ENCODE measurements at places on chromosomes 16 and 17. TPM values are rescaled to one million over a fixed set of nuclear protein-coding genes. Genes with fewer than 3 reads are reported as not detected.
A peak's percentile ranks its signal among the peaks of the same experiment; 100 is the strongest.

DNA sequence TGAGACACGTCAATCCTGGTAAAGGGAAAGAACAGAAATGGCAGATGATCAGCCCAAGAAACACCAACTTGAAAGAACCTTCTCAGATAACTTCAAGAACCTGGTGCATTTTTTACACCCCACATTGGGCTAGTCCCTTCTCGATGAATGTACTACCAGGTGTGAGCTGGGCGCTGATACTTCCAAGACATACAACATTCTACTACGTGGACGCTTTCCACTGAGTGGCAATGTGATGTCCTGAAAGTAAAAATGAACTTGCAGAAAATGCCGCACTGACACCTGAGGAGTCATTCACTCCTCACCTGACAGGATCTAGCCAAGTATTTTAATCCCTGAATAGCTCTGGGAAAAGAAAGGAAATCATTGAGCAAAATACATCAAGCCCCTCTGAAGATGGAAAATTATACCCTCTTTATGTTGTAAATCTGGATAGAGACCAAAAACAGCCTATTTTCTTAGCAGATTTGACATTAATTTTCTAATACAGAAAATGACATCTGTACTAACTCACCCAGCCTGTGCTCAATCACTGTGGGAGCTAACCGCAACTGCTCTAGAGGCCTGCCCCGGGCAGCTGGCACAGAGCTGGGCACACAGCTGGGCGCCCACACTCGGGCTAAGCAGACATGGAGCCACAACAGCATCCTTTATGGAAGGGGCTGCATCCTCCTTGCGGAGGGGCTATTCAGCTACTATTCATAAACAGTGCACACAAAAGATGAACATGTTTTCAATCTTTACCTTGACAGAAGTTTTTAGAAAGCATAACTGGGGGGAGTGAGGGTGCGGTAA lies 16.2 kb downstream of the SNN start:
- no peak overlapping the region for H3K27ac ChIP-seq
- no peak overlapping the region for H3K4me3 ChIP-seq
- H3K27me3 ChIP-seq: no peaks in the 10 kb centered on the region

FOXJ1 gene
- total RNA-seq: 0.84 TPM

PABPN1L gene
- not detected for total RNA-seq

DNA sequence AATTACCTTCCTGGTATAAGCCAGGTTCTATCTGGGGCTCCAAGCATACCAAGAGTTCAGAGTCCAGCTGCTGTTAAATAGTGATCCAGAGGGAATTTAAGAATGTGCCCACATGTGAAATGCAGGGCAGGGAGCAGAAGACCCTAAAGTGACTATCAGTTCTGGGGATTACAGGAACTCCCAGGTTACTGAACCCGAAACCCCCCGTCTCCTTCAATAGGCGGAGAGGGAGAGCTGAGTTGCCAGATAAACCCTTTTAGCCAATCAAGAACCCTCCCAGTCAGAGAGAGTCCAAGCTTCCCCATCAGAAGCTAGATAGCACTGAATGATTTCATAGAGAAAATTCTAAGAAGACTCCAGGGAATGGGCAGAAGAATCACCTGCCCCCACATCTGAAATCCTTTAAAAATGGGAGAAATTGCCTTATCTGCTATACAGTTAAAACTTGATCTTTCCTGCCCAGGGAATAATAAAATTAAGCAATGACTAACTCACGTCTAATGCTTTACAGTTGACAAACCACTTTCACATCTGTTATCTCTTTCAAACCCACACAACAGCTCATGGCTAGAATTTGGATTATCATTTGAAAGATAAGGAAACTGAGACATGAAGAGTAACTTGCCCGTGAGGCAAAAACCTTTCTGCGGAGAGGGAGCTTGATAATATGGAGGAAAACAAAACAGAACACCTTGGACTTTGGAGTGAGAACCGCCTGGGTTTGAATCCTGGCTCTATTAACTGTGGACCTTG lies 10.2 kb downstream of the NOG start:
- no peak for DNase-seq
- H3K27ac ChIP-seq: no peak overlapping the region
- H3K4me3 ChIP-seq: no peak overlapping the region

GRCh38 chr17:1011138-1011537 lies 14.2 kb downstream of the TIMM22 start:
- no peaks in the 10 kb centered on the region for H3K27me3 ChIP-seq
- H3K4me3 ChIP-seq: no peak overlapping the region
- no peak for DNase-seq
- H3K36me3 ChIP-seq: no peaks in the 10 kb centered on the region

CTNS gene
- total RNA-seq: 4.5 TPM

HS3ST3A1 gene
- 0.91 TPM for total RNA-seq

KRTAP4-7 gene
- total RNA-seq: not detected

CD300H gene
- total RNA-seq: not detected

DNA sequence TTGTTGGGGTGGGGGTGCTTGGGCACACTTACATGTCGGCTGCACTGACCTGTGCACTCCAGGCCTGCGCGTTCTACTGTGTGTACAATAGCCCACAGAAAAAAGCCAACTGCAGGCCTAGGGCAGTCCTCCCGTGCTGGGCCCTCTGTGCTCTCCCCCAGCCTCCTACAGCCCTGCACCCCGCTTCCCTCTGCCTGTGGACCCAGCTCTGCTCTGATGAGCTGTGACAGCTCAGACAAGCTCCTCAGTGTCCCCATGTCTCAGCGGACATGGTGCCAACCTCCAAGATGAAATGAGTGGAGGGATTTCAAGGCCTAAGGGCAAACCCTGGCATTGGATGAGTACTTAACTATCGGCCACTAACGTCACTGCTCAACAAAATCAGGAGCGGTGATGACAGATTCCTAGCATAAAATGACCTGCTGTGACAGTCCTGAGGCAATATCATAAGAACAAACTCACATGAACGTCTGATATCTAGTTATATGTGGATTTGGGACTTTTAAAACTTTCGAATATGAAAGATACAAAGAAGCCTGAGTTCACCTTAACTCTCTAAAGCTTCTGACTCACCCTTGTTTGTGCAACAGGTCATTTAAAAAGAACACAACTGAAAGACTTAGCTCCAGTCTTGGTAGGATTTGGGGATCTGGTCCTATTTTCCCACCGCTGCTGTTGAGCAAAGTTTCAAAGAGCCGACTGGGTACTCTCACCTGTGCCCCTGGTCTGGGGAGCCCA lies 34.7 kb downstream of the CCDC57 start:
- no peak overlapping the region for H3K4me3 ChIP-seq
- H3K4me1 ChIP-seq: no peaks in the 10 kb centered on the region
- DNase-seq: no peak
- no peaks in the 10 kb centered on the region for H3K27me3 ChIP-seq
- H3K36me3 ChIP-seq: peaks cover 4% of the 10 kb centered on the region
- no peak overlapping the region for H3K27ac ChIP-seq

DNA sequence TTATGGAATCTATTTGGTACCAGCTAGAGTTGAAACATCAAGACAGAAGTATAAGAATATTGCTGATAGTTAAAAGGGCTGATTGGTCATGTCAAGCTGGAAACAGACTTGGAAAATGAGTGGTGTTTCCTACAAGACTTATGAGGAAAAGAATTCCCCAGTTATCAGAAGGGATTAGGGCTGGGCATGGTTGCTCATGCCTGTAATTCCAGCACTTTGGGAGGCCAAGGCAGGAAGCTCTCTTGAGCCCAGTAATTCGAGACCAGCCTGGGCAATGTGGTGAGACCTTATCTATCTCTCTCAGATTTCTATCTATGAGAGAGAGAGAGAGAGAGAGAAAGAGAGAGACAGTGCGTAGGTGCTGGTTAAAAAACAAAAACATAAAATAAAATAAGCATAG lies 139.5 kb upstream of the PMFBP1 start:
- no peak overlapping the region for H3K27ac ChIP-seq
- no peaks in the 10 kb centered on the region for H3K36me3 ChIP-seq
- no peaks in the 10 kb centered on the region for H3K4me1 ChIP-seq
- peaks cover 3% of the 10 kb centered on the region for H3K27me3 ChIP-seq

GNG13 gene
- not detected for total RNA-seq

WSCD1 gene
- total RNA-seq: 0.86 TPM

GRCh38 chr17:67855504-67856324 lies 30.4 kb downstream of the BPTF start:
- peak overlapping the region; percentile 9 for H3K4me3 ChIP-seq
- peak overlapping the region; percentile 66 for H3K27ac ChIP-seq

DNA sequence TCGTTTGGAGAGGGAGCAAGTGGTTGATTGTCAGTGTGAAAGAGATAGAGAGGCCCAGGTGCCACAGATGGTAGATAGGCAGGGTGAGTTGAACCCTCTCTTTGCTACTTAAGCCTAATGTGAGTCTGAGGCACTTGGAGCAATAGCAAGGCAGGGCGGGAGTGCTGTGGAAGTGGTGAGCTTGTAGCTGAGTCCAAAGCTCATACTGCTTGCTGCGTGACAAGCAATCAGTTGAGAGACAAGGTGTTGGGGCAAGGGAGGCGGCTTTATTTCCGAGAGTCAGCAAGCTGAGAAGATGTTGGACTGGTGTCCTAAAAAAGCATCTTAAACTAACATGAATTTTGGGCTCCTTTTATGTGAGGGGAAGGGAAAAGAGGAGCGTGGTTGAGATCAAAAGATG lies 112.9 kb upstream of the ZKSCAN2 start:
- DNase-seq: no peak
- no peaks in the 10 kb centered on the region for H3K4me1 ChIP-seq
- peaks cover 6% of the 10 kb centered on the region for H3K27me3 ChIP-seq
- H3K27ac ChIP-seq: no peak overlapping the region
- no peaks in the 10 kb centered on the region for H3K36me3 ChIP-seq
- no peak overlapping the region for H3K4me3 ChIP-seq

DNA sequence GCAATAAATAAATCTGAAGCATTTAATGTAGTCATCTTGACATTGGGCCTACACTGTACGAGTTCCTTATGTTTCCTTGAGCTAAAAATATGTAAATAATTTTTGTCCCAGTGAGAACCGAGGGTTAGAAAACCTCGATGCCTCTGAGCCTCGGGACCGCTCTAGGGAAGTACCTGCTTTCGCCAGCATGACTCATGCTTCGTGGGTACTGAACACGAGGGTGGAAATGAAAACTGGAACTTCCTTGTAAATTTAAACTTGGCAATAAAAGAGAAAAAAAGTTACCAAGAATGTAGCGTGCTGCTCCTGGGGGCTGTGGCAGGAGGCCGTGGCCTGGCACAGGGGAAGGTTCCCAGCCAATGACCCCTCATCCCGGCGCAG lies 74.1 kb downstream of the SOCS1 start:
- no peak overlapping the region for H3K27ac ChIP-seq
- no peaks in the 10 kb centered on the region for H3K27me3 ChIP-seq
- no peak overlapping the region for H3K4me3 ChIP-seq
- peaks cover 12% of the 10 kb centered on the region for H3K4me1 ChIP-seq

DNA sequence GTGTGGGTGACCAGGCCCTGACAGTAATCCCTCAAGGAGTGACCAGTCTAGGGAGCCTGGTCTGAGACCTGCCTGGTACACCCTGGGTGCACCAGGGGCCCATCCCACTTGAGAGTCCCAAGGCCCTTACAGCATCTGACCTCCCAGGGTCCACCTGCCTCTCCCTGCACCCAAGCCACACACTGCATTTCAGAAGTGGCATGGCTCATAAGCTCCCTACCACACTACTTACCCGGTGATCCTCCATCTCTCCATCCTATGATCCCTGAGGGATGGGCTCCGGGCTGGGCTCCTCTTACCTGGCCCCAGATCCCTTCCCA lies 40.6 kb downstream of the LGALS9 start:
- H3K27me3 ChIP-seq: no peaks in the 10 kb centered on the region
- no peaks in the 10 kb centered on the region for H3K4me1 ChIP-seq
- no peak overlapping the region for H3K27ac ChIP-seq

Data from activated naive CD4-positive, alpha-beta T cell treated with anti-CD3 and anti-CD28 coated beads for 36 hours (primary cell).